ENCODE measurements at places on chromosomes 7 and 10.

DNA sequence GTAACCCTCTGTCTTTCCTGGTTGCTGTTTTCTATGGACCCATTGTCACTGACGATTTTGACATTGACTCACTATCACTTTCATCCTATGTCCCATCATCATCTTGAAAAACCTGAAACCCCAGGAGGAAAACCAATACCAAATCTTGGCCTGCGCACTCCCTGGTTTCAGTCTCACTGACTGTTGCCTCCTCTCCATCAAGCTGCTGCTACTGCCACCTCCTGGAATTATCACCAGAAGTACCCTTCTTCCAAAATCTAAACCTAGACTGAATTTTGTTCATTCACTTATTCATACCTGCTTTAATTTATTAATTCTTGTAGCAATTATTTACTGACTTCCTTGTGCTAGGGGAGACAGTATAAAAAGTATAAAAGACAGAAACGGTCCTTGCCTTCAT, 44.5 kb upstream of the ACBD5 start:
- peak; percentile 19 for DNase-seq

- no peak for DNase-seq
These were observed 27.3 kb upstream of the SKAP2 start for GRCh38 chr7:26891400-26892350.

- DNase-seq, result no peak
These were observed 102.6 kb upstream of the NANOS1 start for GRCh38 chr10:118926903-118927302.

- no peak for DNase-seq
These were observed 786.9 kb upstream of the IGFBP3 start for GRCh38 chr7:46707973-46708372.

- DNase-seq, result no peak
These were observed 2.0 kb downstream of the VOPP1 start for GRCh38 chr7:55570218-55570873.

- DNase-seq, result no peak
These were observed 112.7 kb upstream of the JCAD start for GRCh38 chr10:30172091-30172490.

- DNase-seq, result no peak
These were observed 7.5 kb downstream of the CEP41 start for GRCh38 chr7:130433301-130433700.

DNA sequence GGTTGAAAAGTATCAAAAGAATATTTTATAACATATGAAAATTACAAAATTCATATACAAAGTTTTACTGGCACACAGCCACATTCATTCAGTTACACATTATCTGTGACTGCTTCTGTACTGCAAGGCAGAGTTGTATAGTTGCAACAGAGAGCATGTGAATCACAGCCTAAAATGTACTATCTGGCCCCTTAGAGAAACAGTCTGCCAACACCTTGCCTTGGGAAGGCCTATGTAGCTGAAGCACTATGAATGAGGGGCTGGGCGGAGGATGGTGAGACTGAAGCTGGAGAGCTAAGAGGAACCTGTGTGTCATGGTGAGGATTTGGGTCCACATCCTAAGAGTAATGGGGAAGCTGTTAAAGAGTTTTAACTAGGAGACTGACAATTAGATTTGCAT, 35.7 kb downstream of the PDZD8 start:
- no peak for DNase-seq

DNA sequence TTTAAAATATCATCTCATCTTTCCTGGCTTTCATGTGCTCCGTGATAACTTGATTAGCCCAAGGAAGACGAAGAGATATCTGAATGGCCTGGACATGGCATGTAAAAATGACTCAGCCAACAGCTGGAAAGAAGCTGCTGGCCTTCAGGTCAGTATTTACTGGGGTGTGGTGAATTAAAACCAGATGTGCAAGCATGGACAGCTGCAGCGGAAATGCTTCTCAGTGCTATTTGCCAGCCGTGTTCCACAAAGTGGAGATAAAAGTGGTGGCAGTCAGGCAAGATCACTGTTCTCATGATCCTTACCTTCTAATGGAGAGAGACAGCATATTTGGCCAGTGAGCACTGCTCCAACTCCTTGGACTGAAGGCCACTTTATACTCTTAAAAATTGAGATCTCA, 203.1 kb upstream of the VSTM2A start:
- DNase-seq, result no peak

DNA sequence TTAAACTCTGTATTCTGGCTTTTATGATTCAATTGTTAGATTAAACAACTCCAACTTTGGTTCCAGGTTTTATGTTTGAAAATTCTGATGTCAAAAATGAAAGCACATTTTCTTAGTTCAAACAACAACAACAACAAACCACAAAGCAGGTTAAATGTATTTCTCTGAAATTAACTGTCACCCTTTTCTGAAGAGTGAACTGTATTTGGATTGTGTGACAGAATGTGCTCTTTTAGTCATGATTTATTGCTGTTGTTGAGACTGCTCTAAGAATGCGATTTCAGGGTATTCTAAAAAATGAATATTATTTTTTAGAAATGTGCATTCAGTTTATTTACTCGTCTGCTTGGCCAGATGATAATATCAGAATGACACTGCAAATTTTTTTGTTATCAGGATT, 144.1 kb downstream of the GNAI1 start:
- DNase-seq, result no peak

- DNase-seq, result no peak
These were observed 556.9 kb downstream of the TNS3 start for GRCh38 chr7:47024991-47025390.

- DNase-seq, result no peak
These were observed 86.6 kb downstream of the ADARB2 start for GRCh38 chr10:1650542-1651269.

- DNase-seq, result no peak
These were observed 229.7 kb downstream of the CACNB2 start for GRCh38 chr10:18369859-18370473.

GRCh38 chr10:128062331-128062880, 63.8 kb downstream of the MKI67 start:
- DNase-seq, result no peak

GRCh38 chr7:132630834-132631233, 54.6 kb upstream of the PLXNA4 start:
- no peak for DNase-seq

- no peak for DNase-seq
These were observed 4.4 kb upstream of the TRUB1 start for GRCh38 chr10:114933588-114933987.

- no peak for DNase-seq
These were observed 8.9 kb downstream of the TMEM248 start for GRCh38 chr7:66929935-66930334.

GRCh38 chr7:37320848-37321468, 127.7 kb downstream of the ELMO1 start:
- DNase-seq, result no peak

- no peak for DNase-seq
These were observed 155.6 kb upstream of the GHITM start for GRCh38 chr10:83983578-83984255.

GRCh38 chr7:101468546-101469275, 106.0 kb downstream of the COL26A1 start:
- no peak for DNase-seq

- DNase-seq, result no peak
These were observed 42.1 kb upstream of the MKRN1 start for GRCh38 chr7:140521421-140521820.

- DNase-seq, result no peak
These were observed 647.4 kb downstream of the XPNPEP1 start for GRCh38 chr10:109275960-109276359.

DNA sequence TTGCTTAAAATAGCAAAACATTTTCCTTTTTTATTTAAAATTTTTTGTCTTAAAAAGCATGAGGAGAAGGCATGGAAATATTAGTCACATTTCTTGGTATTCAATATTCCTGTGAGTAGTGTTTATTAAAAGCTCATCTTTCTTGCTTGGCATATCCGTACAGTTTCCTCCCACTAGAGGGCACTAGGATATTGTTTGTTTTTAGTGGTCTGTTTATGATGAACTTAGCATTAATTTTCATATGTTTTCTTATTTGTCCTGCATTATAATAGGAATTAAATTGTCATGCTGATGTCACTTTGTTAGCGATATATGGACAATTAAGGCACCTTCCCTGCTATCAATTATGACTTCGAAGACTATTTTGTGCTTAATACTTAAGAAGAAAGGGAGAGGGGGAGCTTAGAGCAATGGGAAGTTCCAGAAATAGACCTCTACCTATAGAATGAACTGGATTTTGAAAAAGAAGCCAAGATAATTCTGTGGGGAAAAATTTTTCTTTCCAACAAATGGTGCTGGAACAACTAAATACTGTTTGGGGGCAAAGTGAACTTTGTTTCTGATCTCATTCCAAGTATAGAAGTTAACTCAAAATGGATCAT, 91.0 kb upstream of the STRIP2 start:
- DNase-seq, result no peak

GRCh38 chr10:91088300-91089140, 131.9 kb upstream of the PCGF5 start:
- no peak for DNase-seq

GRCh38 chr7:30134611-30135300, at the start of gene MTURN:
Gene MTURN (plus strand): TSS chr7:30134986. CDS start chr7:30135137, 151 bp downstream.
- DNase-seq, result peak; percentile 81

GRCh38 chr10:125838802-125839575, 15.6 kb downstream of the BCCIP start:
- no peak for DNase-seq

DNA sequence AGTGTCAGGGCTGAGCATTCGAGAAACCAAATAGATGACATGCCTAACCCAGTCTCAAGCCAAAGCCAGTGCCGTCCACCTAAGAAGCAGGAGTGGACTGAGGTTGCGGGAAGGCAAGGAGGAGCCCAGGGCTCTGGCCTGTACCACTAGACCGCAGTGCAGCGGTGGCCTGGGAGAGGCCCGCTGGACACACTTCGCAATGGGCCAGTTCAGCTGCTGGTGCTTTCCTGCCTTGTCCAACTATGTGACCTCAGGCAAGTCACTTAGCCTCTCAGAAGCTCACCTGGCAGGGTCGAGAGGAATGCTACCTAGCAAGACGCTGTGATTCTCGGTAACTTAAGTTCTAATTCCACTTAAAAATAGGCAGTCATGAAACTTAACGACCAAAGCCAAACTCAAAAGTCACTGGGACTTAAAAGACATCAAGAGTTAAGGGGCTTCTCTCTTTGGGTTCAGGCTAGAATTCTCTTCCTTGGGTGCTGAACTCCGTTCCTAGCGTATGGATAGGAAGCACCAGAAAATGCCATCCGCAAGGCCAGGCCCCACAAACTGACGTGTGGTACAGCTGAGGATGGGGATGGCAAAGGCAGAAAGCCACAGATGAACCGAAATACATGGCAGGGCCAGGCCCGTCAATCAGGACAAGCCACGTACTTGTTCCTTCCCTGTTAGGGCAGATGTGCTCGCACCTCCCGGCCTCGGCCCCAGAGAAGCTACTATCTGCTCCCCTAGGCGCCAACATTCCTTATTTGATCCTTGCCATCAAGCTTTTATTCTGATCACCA, 34.2 kb downstream of the CTBP2 start:
- DNase-seq, result no peak

DNA sequence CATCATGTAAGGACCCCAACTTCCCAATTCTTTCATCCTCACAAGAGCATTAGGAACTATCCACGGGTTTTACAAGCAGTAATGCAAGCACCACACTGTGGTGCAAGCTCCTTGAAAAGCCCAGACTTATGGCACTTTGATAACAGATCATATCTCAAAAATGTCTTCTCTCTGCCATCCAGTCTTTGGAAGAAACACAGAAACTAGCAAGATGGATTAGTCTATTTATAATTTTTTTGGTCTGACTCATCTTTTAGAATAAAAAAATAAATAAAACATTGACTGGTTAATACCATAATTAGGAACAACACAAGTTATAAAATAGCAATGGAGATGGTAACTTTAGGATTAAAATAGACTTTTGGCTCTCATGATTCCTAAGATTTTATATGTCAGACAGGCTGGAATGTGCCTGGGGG, 49.0 kb upstream of the CALD1 start:
- DNase-seq, result no peak

DNA sequence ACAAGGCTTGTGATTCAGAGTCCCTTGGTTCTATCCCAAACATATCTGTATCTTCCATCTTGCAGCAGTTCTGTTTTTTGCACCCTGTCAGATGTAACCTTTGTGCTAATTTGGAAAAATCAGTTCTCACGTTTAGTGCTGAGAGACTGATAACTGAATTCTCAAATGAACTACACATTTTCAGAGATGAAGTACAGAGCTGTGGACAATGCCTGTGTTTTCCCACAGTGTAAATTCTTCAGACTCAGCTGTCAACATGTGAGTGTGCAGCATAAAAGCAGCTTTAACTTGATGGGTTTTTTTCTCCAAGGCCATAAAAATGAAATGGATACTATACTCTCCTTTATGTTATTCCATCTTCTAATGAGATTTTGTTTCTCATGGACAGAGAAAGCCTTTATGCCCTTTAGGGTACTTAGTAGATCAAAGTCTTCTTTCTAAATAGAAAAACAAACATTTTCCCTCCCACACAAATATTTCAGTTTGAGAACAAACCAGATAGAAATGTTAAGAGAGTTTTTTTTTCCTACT, 150.9 kb downstream of the SEMA3A start:
- DNase-seq, result no peak

DNA sequence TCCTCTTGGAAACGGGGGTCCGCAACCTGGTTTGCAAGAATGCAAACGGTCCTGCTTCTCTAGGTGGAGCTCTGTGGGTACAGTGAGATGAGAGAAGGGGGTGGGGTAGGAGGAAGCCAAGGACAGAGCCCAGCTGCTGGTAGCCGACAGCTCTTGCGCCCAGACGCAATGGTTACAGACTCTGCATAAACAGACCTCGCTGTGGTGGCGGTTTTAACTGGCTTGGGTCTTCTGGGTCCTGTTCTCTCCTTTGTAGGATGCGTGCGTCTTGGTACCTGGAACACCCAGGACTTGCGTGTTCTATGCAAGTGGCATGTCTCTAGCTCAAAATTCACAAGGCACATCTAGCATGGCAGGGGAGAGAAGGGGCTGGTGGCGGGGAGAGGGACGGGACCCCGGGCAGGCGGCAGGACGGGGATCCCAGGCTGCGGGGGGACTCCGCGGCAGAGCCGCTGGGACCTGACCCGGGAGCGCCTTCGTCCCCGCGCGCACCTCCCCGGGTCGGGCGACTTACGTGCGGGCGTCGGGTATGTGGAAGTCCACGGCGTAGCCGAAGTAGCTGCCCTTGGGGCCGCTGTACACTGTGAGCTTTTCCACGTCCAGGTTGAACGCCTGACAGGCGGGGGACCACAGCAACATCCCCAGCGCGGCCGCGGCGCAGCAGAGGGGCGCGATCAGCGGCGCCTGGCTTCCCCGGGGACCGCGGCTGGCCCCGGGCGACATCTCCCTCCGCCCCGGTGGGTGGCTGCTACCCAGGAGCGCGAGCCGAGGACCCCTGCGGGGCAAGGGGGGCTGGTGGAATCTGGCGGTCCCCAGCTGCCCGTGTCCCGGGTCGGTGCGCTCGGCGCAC, 448 bp downstream of the ITGA8 start:
- DNase-seq, result no peak

GRCh38 chr7:20441346-20441745, 110.6 kb downstream of the ITGB8 start:
- no peak for DNase-seq

DNA sequence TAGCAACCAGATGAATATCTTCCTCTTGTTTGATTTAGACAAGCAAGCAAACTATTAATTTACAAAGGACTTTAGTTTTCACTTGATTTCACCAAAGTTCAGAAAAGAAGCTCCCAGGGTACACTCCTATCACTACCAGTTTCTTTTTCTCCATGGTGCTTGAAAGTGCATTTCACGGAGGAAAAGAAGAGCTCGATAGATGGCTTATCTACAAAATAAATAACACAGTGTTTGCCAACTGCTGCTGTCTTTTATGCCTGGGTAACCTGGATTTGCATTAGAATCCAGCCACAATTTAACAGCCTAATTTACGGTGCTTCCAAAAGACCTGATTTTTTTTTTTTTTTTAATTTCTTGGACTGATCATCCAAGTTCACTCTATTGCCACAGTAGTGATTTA, 275.7 kb downstream of the GPR37 start:
- no peak for DNase-seq
